Gastrocnemius medialis (tissue), 4 donors: ENCODE measurements at places on chromosomes 12 and 14. TPM values are rescaled to one million over a fixed set of nuclear protein-coding genes. Genes with fewer than 3 reads are reported as not detected.

Gene WDR20
- 49.7 TPM for total RNA-seq

DNA sequence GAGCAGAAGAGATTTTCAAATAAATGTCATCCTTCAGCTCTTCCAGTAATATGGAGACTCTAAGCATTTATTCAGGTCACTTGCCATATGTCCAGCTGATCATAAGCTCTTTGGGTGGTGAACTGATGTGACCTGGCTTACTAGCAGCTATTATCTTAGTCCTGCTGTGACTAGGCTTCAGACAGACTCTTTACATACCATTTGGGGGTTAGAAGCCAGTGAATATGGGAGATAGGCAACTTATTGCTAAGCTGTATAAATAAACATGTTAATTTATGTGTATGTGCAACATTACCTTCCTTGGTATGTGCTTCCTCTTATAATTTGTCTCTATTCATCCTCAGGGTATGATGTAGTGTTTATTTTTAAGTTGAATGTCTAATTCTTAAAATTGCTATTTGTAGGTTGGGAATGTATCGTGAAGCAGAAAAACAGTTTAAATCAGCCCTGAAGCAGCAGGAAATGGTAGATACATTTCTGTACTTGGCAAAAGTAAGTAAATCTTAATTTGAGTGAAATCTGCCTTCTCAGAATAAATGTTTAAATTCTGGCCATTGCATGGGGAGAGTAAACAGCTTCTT, 32.4 kb downstream of the TTC8 start:
- no peak for DNase-seq

- peak; percentile 30 for DNase-seq
Measured at GRCh38 chr14:65949711-65950516, 536.3 kb upstream of the CCDC196 start.

- no peak for DNase-seq
Measured at GRCh38 chr14:79134361-79134760, 964.2 kb downstream of the NRXN3 start.

Gene NFATC4
- 13.2 TPM for total RNA-seq

Gene NAV3
- 0.87 TPM for total RNA-seq
